ENCODE measurements at places on chromosomes 4 and X.

DNA sequence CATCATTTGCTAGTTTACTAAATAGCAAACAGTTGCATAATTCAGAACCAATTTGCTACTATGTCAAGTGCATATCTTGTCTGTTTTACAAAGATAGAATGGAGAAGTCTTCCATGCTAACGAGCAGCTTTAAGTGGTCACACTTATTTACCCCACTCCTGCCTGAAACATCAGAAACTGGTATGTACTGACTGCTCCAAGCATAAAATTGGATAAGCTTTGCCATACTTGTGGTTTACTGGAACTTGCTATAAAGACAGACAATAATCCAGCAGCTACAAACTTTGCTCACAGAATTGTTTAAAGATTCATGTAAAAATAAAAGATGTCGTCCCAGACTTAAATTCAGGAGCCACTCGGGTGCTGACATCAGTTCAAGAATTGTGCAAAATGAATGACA lies 13.3 kb upstream of the CDKL2 start:
- no peak for DNase-seq

- no peak for DNase-seq
Measured at GRCh38 chr4:75699299-75699698, 25.1 kb upstream of the USO1 start.

GRCh38 chr4:82797405-82798111 lies 1.0 kb downstream of the SCD5 start:
- DNase-seq: peak; percentile 19

DNA sequence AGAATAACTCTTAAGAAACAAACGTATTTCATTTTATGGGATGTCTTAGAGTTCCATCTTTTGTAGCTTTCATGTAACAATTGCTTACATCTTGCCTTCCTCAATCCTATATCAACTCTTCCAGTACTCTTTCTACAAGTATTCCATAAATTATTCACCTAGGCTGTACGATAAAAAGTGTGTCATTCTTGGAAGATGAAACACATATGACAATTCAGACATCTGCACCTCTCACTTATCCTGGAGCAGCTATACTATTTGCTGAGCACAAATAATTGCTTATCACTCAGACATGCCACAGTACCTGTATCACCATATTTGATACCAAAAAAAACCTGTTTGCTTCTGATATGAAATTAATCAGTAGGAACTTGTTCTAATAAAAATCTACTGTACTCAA lies 1.0 kb downstream of the POF1B start:
- DNase-seq: no peak

- no peak for DNase-seq
Measured at GRCh38 chr4:141058591-141059512, 74.4 kb downstream of the RNF150 start.

DNA sequence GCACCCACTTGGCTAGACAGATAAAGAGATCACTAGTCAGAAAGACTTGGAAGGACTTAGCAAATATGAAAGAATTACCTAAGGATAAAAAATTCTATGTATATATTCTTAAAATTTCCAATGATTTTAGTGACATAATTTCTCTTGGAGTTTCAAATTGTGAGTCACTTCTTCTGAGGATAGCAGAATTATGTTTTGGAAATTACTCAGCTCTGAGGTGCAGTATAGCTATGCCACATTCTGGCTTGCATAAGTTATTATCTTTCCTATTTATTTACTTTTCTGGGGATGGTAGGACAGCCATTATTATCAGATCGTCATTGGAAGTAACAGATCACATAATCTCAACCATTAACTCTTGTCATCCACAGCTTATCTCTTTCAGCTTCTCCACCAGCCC lies 853.5 kb downstream of the TRIML1 start:
- DNase-seq: no peak

DNA sequence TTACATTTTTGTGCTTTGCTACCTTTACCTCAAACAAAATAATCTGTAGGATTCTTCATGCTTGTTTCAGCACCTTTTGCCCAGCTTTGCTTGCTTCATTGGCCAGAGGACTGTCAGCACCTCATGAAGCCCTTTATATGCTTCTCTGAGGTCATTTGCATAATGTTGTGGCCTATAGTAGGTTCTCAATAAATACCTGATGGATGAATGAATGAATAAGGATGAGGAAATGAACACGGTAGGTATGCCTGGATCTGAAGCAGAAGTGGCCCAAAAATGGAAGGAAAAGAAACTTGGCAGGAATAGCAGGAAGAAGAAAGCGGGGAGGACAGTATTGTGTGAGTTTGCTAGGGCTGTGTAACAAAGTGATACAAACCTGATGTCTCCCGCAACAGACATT lies 7.9 kb downstream of the GRK4 start:
- no peak for DNase-seq

DNA sequence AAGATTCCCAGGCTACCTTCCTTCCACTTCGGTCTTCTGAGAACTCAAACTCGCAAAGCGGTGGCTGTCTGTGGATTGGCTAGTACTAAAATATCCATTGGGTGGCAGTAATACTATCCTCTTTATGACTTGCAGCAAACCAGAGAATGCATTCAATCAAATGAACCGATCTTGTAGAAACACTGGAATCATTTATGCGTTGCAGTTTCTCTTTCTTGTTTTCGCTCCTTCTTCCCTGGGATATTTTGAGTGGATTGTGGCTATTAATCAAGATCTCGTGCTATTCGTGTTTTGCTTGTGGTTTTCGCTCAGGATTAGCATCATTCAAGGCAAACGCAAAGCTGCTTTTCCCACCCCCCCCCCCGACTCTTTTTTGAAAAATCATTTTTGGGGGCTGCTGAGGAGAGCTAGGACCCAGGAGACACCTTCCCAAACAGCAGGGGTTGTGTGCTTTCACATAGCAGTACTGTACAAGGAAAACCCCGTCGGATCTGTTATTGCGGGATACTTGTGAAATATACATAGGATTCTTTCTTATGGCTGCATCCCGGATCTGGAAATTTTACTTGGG lies at the start of gene IL1RAPL1:
Gene IL1RAPL1 (plus strand): TSS at position 466 of the 571 bp plus-strand sequence.
- peak; percentile 68 for DNase-seq

DNA sequence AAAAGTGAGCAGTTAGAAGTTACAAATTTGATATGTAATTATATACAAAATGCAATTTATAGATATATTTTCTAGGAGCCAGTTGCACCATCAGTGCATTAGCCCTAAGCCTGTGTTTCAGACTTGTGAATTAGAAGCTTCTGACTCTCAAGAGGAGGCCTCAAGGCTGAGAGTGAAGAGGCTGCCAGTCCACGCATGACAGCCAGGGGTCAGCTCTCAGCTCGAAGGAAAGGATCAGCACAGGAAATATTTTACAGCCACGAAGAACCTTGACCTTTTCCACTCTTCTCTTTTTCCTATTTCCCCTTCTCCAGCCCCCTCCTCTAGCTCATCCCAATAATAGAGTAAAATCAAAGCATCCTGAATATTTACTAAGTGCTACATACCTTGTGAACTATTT lies 642.4 kb downstream of the TRIML1 start:
- DNase-seq: no peak

DNA sequence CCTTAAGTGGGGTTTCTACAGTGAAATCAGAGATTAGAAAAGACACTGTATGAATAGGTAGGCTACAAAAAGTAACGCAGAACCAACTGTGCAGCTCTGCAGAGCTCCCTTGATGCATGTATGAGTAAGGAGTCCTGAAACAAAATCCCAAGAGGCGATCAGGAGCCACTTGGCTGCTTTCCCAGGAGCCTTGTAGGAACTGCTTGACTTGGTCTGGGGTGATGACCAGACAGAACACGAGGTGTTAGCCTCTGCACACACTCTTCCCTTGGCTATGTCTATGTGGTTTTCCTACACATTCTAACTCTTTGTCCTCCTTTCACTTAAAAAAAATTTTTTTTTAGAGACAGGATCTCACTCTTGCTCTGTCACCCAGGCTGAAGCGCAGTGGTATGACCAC lies 22.8 kb upstream of the AP1S2 start:
- no peak for DNase-seq

DNA sequence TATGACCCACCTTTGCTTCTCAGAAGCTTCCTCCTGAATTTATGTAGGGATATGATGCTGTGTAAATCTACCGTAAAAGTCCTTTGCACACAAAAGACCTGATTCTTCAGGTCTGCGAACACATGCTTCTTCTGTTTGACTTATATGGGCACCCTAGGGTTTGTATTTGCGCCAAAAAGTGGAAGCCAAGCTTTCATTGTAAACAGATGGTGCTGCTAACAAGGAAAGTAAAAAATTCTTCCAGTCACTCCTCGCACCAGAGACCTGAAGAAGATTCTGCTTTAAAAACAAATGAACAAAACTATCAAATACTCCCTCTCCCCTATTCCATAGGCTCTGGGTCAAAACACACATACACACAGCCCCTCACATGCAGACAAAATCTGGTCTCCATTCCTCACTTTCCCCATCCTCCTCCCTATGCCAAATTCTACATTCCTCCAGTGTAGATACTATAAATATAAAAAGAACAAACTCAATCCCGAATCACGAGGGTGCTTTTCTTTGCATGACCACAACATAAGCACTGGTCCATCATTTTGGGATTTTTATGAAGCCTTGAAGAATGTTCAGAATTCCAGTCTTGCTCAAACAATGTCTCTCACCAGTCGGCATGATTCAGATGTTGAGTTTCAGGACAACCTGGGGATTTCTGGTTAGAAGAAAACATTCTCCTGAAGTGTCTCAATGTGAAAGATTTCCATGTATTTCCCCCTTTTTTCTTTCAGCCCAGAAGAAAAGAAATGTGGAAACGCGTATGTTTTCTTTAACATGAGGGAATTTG lies 125.1 kb downstream of the PALLD start:
- DNase-seq: no peak

DNA sequence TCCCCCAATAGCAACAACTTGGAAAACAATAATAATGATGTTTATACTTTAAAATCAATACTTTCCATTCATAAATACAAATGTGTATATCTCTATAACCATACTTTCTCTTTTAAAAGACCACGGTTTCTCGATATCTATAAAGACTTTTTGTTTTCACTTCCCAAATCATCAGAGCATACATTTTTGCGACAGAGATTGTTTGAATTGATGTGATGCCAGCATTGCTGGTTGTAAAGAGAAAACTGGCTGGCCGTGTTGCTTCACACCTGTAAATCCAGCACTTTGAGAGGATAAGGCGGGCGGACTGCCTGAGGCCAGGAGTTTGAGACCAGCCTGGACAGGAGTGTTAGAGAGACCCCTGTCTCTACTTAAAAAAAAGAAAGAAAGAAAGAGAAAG lies 77.6 kb upstream of the ZNF518B start:
- no peak for DNase-seq

GRCh38 chr4:11487868-11488544 lies 59.3 kb upstream of the HS3ST1 start:
- peak; percentile 90 for DNase-seq

DNA sequence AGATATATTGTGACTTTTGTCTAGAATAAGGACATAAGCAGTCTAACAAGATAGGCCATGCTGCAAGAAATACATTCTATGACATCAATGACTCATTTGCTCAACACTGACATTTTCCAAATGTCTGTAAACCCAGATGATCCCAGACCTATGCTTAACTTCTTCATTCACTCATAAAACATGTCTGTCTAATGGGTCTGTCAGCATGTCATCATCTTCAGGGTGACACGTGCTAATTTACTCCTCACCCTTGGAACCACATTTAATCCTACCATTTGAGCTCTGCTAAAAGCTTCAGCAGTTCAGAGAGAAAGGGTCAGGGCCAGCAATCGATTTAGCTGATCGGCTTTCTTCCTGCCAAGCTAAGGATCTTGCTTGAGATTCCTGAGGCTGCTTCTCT lies 109.4 kb upstream of the MAP3K15 start:
- DNase-seq: no peak

DNA sequence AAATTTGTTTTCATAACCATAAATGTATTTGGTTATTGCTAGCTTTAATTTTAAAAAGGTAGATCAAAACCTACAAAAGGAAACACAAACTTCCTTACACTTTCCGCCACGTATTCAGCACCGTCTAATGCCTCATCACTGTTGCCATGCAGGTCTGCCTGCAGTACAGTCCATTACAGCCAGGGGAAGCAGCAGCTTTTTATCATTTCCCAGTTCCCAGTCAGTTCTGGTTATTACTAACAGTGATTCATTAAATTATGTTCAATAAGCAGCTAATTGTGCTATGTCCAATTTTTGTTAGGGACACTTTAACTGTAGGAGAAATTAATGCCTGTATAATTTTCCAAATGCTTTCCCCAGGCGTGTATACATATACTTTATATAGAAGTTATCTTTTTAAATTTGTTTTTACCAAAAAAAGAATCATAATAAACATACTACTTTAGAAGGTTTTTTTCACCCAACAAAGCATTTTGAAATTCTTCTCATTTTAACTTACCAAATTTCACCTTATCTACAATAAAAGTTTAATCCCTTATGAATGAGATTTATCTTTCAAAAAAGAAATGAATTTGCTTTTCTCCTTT lies 93.3 kb downstream of the ANXA3 start:
- DNase-seq: no peak

DNA sequence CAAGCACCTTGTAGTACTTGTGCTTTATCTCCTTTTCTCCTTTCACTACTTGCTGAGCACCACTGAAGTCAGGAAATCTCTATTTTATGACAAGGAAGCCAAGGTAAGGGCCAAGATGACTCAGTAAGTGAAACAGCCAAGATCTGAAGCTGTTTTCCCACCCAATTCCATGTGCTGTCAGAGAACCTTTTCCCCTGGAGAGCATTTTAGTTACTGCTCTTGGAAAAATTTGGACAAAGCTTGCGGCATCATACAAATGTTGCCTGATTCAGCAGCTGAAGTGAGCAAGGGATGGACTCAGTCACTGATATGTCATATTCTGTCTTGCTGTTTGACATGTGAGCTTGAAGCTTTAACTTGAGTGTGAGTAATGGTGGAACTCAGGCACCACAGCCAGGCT lies 391.4 kb downstream of the RAB28 start:
- DNase-seq: no peak

- DNase-seq: no peak
Measured at GRCh38 chr4:132384709-132385108, 764.4 kb upstream of the PCDH10 start.

GRCh38 chr4:52638717-52639116 lies 20.4 kb downstream of the USP46 start:
- no peak for DNase-seq

DNA sequence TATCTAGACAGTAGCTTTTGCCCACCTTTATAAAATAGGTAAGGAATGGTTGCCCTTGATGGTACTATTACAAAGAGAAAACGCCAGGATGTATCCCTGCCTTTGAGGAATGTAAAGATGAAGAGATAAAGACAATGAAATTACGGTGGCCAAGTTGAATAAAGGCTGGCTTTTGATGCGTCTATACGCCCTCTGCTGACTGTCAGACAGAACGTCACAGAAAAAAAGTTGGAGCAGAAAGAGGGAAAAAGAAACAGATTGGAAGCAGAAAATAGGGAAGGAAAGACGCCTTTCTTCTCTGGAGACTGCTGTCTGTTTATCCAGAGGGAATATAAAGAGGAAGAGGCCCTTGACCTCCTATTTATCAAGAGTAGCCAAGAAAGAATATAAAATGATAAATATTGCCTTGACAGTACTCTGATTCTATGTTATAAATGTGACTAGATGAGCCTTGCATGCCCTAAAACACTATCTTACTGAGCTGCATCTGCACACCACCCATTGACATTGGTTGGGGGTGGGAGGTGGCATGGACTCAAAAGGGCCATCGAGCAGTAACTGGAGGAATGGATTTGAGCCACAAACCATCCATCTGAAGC lies 30.6 kb downstream of the PCDH19 start:
- peak; percentile 27 for DNase-seq

GRCh38 chrX:130861462-130861861 lies 41.5 kb downstream of the ENOX2 start:
- DNase-seq: no peak

Data from NCI-H1417 (cell line).